ENCODE measurements at places on chromosomes 6 and 20. TPM values are rescaled to one million over a fixed set of nuclear protein-coding genes. Genes with fewer than 3 reads are reported as not detected.

- no peak for DNase-seq
Measured at GRCh38 chr6:5300206-5300764, 39.0 kb downstream of the FARS2 start.

GRCh38 chr6:3258201-3258600 is 546 bp upstream of the PSMG4 start:
- no peak for DNase-seq

GRCh38 chr6:43506667-43507471 is 3.3 kb downstream of the LRRC73 start:
- DNase-seq, result peak; percentile 89

The RXRB gene
- total RNA-seq, result 30.9 TPM

The KCNK16 gene
- not detected for total RNA-seq

DNA sequence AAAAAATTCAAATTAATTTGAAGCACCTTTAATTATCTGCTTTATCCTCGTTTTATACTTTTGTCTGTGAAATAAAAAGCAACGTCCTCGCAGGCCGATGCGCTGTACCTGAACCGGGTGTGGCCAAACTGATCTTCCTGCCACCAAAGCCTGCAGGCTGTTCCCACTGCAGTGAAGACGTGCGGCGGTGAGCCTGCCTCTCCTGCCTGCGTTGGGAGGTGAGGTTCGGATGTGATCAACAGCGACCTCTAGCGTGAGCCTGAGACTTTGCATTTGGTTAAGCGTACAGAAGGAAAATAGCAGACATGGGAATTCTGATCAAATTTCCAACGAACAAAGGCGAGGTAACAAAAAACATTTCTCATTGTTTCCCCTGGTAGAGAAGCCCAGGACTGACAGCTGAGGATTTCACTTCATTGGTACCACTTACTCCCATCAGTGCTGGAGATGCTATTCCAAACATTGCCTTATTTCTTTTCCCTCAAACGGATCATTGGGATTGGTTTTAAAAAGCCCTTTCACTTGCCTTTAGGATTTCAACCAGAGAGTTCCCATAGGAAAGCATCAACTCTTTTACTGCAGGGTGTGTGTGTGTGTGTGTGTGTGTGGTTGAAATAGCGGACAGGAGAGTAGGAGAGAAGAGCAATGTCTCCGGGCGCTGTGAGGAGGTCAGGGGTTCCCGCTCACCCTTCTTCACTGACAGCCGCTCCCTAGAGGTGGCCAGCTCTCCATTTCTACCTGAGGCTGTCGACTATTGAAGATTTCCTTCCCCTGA is 56.6 kb upstream of the CCN6 start:
- DNase-seq, result peak; percentile 76

DNA sequence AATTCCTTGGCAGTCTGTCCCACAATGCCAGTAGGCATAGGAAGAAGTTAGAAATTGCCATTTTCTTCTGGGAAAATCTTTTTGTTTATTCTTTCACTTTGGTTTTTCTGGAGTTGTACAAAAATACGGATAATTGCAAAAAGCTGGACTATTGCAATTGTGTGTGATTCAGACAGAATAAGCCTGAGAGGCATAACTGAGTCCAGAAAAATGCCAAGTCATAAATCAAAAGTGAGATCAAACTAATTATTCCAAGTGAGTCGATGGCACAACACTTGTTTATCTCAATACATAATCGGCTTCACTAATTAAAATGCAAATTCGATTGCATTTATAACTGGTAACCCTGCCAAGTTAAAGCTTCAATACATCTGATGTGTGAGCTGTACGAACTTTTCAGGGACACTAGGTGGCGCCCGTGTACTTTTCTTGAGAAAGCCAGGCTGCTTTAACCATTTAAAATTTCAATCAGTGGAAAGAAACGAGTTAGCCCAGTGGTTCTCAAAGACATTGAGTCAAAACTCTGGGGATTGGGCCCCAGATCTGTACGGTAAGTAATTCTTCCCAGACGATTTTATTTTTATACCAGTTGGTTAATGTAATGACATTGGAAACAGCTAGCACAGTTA is 102.6 kb downstream of the LAMP5 start:
- DNase-seq, result peak; percentile 89

- DNase-seq, result no peak
Measured at GRCh38 chr20:44064501-44065400, 122.2 kb downstream of the JPH2 start.

DNA sequence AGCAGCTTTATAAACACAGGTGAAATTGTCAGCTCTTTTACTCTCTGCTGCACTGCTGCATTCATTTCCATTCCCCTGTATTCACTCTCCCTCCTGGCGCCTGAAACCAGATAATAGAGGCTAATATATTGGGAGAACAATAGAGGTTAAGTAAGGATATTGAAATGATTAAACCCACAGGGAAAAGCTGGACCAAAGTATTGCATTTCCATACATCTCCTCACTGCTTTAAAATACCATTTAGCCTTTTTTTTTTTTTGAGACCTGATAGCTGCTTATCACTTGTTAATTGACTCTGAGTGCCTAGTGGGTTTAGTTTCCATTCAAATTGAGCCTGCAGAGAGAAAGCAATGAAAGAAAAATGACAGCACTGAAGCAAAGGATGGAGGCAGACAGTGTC is 540.5 kb upstream of the IMPG1 start:
- no peak for DNase-seq

The C20orf141 gene
- not detected for total RNA-seq

GRCh38 chr6:82083646-82084045 is 163.9 kb downstream of the IBTK start:
- DNase-seq, result no peak

- no peak for DNase-seq
Measured at GRCh38 chr20:63567386-63568169, 6.5 kb downstream of the HELZ2 start.

The TTK gene
- total RNA-seq, result 39.0 TPM

DNA sequence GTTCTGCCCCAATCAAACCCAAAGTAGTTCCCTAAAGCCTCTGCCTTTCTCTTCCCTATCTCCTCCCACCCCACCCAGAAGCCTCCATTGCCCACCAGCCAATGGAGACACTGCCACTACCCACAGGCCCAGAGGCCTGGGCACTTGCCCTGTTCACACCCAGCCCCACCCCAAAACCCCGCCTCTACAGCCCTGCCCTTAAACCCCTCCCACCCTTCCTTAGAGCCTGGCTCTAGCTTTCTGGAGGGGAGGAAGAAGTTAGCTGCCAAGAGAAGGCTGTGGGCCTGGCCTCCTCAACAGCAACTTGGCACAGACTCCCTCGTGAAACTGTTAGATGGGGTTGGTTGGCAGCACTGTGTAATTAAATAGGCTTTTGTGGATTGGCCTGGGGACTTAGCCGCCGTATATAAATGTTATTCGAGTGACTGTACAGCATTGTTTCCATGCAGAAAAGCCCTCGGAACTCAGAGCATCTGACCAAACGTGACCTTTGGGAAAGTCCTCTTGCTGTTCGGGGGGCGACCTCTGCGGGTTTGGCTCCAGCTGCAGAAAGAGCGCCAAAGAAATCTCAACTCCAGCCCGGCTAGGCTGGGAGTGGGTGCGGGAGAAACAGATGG is 31.4 kb downstream of the COL11A2 start:
- DNase-seq, result peak; percentile 89

The CALHM6 gene
- total RNA-seq, result not detected

GRCh38 chr6:149903938-149904611 is 6.2 kb upstream of the RAET1E start:
- no peak for DNase-seq

DNA sequence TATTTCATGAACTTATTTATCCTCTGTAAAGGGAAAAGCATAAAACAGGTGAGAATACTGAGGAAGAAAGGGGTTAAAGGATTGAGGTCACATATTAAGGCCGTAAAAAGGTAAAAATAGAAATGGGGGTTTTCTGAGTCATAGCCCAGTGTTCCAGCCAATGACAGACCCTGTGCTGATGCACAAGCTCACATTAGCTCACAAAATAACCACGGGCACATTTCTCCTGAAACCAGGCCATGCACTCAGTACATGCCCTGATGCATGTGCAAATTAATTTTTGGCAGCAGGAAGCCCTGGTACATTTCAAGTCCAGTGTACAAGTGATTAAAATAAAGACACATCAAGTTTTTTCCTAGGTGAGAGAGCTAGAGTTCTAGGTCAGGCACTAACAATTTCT is 194.4 kb downstream of the TMEM200A start:
- DNase-seq, result no peak

The ECT2L gene
- not detected for total RNA-seq

GRCh38 chr6:108557494-108558371 is 3.0 kb upstream of the FOXO3 start:
- peak; percentile 64 for DNase-seq

The GATA5 gene
- total RNA-seq, result 0.46 TPM

DNA sequence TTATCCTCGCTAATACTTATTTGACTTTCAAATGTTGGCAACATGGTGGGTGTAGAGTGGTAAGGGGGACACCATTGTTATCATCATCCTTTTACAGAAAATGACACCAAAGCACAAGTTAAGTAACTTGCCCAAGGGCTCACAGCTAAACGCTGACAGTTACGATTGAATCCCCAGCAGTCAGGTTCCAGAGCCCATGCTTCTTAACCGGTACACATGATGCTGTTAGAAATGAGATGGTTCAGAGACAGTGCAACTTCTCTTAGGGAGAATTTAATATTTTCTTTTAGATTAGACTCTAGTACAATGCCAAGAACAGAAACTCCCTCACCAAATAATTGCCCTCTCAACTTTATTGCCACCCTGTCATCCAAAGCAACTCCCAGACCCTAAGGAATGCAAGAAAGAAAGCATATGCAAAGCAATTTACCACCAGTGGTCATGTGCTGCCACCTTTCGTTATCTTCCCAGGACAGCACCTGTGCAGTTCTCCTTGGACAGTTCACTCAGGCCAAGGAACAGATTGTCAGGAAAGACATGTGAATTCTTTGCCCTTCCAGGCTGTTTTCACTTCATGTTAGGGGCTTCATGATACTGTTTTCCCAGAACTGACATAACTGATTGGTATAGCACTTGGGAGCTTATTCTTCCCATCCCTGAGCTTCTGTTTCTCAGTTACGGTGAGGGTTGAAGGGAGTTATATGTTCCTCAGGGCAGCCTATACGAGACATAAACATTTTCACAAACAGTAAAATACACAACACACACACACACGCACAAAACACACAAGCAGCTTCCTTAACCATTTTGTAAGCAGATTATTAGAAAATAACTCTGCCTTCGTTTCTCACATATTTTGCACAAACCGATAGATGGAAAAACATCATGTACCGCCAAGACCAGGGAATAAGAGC is 5.1 kb downstream of the HLA-DMA start:
- peak; percentile 75 for DNase-seq

DNA sequence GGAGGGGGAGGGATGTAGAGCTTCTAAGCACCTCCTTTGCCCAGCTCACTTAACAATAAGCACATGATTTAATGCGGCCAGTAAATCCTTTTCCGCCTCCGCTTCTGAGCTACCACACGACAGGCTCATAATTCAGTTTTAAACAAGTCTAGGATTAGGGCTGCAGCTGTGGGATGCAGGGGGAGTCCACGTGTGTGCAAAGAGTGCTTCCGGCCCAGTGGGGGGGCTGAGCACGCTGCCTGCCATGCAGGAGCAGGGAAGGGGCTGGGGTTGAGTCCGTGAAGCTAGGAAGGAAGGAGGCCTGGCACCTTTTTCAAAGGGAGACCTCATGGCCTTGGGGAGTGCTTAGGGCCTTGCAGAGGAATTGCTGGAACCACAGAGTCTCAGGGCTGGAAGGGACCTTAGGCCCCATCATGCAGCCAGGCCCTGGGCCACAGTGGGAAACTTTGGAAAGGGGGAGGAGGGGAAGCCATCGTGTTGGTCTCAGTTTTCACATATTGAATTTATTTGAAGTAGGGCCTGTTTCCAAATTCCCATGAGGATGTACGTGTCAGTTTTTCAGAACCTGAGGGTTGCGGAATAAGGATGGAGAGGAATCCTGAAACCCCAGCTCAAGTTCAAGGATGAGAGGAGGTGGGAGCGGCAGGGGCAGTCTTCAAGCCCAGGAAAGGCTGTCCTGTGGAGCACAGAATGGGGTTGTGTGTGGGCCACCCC is 96.1 kb downstream of the VEGFA start:
- no peak for DNase-seq

The COL19A1 gene
- not detected for total RNA-seq

- no peak for DNase-seq
Measured at GRCh38 chr6:36180126-36180525, 16.4 kb upstream of the BRPF3 start.

DNA sequence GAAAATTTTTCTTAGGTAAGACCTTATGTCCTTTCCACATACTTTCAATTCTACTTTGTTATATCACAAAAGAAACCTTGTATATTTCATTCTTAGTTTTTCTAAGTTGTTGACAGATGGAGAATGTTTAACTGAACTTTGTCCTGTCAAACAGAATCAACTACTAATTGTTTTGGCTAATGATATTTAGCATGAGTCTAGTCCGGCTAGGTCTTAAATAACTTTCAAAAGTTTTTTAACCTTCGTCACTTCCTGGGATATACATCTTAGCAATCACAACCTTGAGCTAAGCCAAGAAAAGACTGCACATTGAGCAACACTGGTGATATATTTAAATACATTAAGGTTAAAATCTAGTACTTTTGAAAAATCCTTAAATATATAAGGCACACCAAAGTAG is 62.9 kb upstream of the RUNX2 start:
- no peak for DNase-seq

- DNase-seq, result no peak
Measured at GRCh38 chr6:122818866-122819265, 29.8 kb downstream of the SMPDL3A start.

DNA sequence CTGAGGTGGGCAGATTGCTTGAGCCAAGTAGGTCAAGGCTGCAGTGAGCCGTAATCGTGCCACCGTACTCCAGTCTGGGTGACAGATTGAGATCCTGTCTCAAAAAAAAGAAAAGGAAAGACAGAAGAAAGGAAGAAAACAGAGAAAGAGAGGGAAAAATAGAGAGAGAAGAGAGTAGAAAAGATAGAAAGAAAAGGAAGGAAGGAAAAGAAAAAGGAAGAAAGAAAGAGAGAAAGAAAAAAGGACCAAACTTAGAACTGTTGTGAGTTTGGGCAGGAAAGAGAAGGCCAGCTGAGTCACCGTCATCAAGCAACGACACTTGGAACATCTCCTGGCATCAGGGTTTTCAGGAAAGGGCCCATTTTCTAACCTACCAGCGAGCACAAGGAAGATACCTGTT is 96.0 kb upstream of the AKAP12 start:
- DNase-seq, result no peak

GRCh38 chr6:113920663-113921267 is 50.2 kb downstream of the HDAC2 start:
- no peak for DNase-seq

- no peak for DNase-seq
Measured at GRCh38 chr20:20406306-20406705, 38.4 kb downstream of the INSM1 start.

DNA sequence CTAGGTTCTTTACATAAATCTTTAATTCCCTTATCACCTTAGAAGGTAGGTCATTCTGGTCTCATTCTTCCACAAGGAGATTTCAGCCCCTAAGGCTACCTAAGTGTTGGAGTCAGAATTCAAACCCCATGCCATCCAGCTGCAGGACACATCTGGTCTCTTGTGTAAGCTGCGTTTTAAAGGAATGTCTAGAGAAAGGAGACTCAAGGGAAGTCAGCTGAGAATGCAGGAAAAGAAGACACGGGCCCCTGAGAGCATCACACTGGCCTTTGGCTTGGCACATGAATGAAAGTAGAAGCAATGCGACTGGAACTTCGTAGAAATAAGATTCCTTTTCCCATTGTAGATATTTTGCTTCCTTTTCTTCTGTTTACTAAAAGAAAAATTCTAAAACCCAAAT is 76.7 kb upstream of the SYNJ2 start:
- no peak for DNase-seq

The NKX2-4 gene
- total RNA-seq, result not detected

GRCh38 chr6:45256697-45257695 is 71.1 kb upstream of the RUNX2 start:
- DNase-seq, result no peak
